ENCODE measurements at places on chromosomes 5 and 9.

DNA sequence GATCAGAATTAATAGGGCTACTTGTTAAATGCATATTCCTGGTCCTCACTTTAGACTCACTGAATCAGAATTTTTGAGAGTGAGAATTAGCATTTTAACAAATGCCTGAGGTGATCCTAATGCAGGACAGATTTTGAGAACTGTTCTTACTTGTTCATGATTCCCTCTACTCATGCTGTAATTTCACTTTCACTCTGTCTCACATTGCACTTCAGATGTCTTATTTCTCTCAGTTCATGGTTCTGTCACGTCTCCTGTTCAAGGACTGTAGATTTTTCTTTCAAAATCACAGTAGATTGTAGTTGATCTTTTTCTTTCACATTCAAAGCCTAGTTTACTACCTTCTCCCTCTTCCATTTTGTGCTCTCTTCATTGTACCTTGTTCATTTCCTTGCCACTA is 54.3 kb downstream of the ADGRV1 start:
- DNase-seq, result no peak

- no peak for DNase-seq
Measured at GRCh38 chr9:97548379-97548778, 46.9 kb downstream of the TMOD1 start.

GRCh38 chr9:21205204-21205603 is 1.7 kb downstream of the IFNA10 start:
- DNase-seq, result no peak

DNA sequence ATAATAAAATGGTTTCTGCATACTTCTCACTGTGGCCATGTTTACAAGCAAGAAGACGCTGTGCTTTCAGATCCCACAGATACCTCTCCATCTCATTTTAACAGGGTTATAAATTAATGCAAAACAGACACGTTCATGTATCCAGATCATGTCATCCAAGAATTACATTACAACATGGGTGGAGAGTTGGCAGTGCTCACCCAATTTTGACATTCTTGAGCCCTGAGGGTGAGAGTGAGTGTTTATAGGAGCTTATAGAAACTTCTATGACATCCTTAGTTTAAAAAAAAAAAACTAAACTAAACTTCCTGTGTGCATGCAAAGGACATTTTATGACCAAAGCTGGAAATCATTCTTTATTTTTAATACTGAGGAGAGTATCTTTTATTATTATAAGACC is 9.1 kb downstream of the PRKACG start:
- no peak for DNase-seq

Data from NCI-H2081 treated with DMSO at 0.1 percent for 48 hours (cell line).